ENCODE measurements at places on chromosomes 5 and 9. TPM values are rescaled to one million over a fixed set of nuclear protein-coding genes. Genes with fewer than 3 reads are reported as not detected.

Gene GDF9
- 0.47 TPM for total RNA-seq

DNA sequence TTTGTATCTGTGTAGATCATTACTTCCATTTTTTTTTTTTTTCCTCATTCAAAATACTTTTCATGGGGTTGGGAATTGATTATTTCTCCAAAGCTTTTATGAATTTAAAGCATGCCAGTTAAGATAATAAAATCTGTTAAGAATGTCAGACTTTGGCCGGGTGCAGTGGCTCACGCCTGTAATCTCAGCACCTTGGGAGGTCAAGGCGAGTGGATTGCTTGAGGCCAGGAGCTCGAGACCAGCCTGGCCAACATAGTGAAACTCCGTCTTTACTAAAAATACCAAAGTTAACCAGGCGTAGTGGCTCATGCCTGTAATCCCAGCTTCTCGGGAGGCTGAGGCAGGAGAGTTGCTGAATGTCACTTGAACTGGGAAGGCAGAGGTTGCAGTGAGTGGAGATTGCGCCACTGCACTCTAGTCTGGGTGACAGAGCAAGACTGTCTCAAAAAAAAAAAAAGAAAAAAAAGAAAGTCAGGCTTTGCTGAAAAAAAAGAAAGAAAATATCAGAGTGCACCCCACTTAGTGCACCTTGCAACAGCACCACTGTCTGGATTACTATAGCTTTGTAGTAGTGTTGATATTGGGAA is 18.5 kb downstream of the TBC1D2 start:
- no peak for DNase-seq

Gene NTRK2
- 5.0 TPM for total RNA-seq

DNA sequence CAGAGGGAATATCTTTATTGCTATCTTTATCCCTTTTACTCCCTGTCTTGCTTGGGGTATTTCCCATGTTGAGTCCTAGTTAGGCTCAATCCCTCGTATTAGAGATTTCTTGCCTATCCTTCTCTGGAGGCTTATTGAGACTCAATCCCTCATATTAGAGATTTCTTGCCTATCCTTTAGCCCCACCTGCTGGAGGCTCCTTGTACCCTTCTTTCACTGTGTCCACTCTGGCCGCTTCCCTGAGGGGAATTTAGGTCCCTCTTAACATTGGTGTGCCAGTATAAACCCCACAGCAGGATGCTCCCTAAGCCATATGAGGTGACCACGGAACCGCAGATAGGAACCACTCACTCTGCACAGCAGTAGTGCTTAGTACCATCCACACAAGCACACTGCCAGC is 110.7 kb upstream of the MAMDC2 start:
- DNase-seq: no peak

Gene PROB1
- total RNA-seq: 0.76 TPM

- peak; percentile 80 for DNase-seq
Observed at GRCh38 chr5:87081511-87082372, 185.9 kb upstream of the RASA1 start.

Gene FBXO4
- total RNA-seq: 21.5 TPM

DNA sequence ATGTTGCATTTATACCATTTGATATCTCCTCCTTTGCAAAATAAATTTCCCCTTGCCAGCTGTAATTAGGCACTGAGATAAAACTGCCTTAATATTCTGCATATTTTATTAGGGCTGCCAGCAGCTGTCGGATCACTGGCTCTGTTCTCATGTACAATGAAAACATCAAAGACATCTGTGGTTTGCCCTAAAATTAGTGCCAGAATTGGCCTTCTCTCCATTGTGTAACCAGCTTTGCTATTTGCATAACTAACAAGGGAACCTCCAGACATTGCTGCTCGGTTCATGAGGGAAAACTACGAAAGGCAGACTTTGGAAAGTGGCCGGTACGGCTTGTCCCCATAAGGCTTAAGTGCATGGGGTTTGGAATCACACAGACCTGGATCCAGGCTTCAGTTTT is 45.5 kb upstream of the KIF2A start:
- DNase-seq: no peak

Gene ISL1
- total RNA-seq: 6.3 TPM
